ENCODE measurements at places on chromosomes 5 and 9.

- DNase-seq = peak; percentile 61
These were observed 96.7 kb downstream of the MVB12B start for GRCh38 chr9:126423142-126423915.

- no peak for DNase-seq
These were observed 90.9 kb downstream of the THBS4 start for GRCh38 chr5:80125962-80126480.

DNA sequence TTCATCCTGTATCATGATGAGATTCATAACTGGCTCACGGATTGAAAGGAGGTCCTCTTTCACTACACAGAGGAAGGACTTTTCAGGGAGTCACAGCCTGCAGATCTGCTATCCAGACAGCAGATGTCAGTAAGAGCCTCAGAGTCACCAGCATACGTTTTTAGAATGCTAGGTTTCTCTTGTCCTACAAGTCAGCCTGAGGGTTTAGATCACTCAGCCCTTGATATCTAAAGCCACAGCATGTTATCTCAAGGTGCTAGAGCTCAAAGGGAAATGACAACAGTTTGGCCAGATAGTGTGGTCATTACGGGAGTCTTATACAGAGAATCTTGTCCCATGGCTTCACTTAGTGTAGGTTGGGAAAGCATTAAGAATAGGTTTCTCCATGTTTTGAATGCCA is 30.9 kb upstream of the SLC46A2 start:
- no peak for DNase-seq

DNA sequence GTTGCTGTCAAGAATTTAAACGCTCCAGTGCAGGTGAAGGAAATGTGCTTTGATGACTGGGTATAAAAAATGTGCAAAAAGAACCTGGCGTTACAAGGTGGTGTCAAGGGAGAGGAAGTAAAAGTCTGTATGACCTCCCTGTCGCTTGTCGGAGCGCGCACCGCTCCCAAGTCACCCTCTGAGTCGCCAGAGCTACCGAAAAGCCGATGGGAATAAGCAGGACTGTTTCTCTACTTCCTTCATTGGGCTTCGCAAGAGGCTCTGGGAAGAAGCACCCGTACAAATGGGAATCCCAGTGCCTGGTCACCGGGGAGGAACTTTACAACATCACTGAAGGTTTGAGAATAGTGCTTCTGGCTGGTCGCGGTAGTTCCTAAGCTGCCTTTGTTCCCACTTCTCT is 1.3 kb upstream of the DMRT2 start:
- DNase-seq = no peak

DNA sequence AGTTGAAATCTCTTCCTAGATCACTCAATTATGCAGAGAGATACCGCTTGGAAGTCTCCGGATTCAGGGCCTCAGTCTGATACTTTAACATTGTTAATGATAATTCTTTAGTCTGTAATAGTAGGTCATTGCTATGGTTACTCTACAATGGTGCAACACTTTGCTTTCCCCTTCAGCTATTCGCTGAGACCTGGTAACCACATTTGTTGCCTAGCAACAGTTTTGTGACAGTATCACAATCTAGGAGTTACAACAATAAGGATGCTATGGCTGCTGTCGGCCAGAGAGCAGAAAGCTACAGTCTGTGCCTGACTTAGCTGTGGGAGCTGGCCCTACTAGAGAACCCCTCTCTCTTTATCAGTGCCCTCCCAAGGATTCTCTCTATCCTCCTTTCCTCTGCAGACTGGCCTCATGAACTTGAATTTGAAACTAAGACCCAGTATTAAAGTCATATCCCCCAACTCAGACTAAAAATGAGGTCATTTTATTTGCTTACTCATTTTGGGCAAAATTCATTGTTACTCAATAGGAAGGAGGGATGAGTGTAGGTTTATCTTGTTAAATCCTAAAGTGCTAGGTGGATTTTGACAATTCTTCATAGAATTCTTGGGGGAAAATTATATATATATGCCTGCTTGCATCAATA is 39.3 kb downstream of the NR2F1 start:
- DNase-seq = peak; percentile 45

GRCh38 chr9:135229701-135230385 is 142.4 kb downstream of the OLFM1 start:
- no peak for DNase-seq

GRCh38 chr5:141668601-141669265 is 13.3 kb downstream of the ARAP3 start:
- no peak for DNase-seq

DNA sequence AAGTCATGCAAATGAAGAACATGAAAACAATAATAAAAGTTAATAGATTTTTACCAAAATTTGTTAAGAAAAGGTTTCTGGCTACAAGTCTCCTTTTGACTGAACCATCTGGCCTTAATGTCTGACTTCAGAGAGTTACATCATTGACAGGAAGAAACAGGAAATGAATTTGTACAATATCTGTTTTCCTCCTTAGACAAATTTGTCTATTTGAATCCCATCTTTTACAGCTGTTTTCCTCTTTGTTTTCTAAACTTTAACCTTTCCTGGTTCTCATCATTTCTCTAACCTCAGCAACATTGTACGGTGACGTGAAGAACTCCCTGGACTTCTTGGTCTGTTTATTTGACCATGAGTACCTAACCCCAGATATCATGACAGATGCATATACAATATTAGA is 567.5 kb upstream of the RIOK2 start:
- DNase-seq = no peak

DNA sequence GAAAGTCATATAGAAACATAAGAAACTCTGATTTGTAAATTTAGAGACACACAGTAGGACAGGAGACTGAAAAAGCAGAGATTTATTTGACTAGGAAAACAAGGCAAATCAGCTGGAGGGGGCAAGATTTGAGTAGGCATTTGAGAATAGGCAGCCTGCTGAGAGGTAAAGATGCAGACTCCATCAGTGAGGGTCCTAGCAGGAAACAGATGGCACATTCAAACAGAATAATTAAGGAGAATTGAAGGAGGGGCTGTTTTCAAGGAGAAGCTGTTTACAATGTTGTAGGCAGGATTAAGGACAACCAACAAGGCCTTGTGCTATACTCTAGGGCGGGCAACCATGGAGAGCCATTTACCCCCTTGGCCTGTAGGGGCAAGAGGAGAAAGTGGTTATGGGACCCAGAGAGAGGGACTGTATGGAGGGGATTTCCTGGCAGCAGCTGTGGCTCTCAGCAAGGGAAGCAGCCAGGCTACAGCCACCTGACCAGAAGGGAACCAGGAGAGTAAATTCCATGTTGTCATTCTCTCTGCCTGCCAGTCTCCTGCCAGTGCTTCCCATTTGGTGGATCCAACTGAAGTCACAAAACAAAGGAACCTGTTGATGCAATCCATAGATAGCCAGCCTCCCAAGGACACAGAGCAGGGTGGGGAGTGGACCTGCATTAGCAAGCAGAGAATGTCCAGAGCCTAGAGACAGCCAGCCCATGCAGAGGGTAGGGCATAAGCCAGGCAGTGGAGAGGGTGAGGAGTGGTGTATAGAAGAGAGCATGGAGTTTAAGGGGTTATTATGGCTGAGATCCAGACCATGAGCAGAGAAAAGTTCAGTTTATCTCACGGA is 38.2 kb downstream of the PAPPA start:
- no peak for DNase-seq

- DNase-seq = no peak
These were observed 72.0 kb downstream of the NUP214 start for GRCh38 chr9:131197160-131197911.

GRCh38 chr5:58149345-58149744 is 310.5 kb downstream of the PLK2 start:
- DNase-seq = no peak

- no peak for DNase-seq
These were observed 97.6 kb upstream of the CTSL start for GRCh38 chr9:87628346-87628745.

GRCh38 chr9:20914556-20914955 is 116.9 kb downstream of the HACD4 start:
- no peak for DNase-seq

GRCh38 chr9:32092031-32092430 is 292.4 kb upstream of the ACO1 start:
- no peak for DNase-seq

DNA sequence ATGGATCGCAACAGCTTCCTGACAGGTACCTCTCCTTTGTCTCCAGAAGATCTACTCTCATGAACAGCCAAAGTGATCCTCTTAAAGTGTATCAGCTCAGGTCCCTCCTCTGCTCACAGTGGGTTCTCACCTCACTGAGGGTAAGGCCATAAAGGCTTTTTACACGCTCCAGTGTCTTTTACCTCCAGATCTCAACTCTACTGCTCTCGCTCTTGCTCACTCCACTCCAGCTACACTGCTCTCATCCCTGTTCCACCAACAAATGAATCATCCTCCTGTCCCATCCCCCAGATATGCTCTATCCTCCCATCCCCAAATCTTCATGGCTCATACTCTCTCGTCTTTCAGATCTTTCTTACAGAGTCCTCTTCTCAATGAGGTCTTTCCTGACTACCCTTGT is 248.6 kb upstream of the EFNA5 start:
- no peak for DNase-seq

DNA sequence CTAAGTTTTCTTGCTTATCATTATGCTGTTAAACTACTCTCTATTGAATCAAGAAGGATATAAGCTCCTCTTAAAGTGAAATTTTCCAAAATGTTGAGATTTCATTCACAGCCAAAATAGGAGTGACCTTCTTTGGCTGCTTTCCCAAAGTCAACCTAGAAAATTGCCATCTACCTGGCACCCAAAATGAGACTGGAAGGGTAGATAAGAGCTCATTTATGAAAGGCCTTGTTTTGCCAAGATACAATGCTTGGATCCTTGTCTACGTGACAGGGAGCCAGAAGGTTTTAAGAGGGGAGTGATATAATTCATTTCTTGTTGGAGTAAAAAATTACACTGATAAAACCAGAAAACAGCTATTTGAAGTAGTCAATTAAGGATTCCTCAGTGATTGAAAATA is 287.1 kb downstream of the IZUMO3 start:
- no peak for DNase-seq

- DNase-seq = no peak
These were observed 97.4 kb upstream of the TRIM32 start for GRCh38 chr9:116589392-116590354.

GRCh38 chr5:81533629-81534405 is 139.9 kb upstream of the ACOT12 start:
- no peak for DNase-seq

- no peak for DNase-seq
These were observed 9.6 kb downstream of the TMOD1 start for GRCh38 chr9:97510797-97511654.

DNA sequence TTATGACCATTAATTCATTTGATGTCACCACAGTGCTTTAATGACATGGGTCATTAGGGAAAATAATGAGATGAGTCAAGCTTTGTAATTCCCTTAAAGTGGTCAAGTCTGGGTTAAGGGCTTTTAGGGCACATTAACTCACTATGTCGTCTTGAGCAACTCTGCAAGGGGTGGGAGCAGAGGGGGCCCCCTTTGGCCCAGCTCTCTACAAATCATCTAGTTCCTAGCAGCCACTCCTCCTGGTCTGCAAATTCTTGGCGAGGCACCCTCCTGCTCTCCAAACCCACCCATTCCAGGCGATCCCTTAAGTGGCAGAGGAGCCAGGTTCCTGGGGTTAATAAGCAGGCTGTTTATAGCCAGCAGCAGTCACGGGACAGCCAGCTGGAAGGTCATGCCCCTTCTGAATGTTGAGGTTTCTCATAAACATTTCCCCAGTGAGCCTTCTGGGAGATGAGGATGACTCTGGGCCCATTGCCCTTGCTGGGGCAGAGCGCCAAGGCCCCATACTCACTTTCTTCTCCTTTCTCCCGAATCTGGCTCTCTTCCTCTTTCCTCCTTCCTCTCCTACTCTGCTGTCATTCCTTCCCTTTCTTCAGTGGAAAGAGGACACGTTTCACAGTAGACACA is 14.3 kb upstream of the GPX3 start:
- DNase-seq = no peak

DNA sequence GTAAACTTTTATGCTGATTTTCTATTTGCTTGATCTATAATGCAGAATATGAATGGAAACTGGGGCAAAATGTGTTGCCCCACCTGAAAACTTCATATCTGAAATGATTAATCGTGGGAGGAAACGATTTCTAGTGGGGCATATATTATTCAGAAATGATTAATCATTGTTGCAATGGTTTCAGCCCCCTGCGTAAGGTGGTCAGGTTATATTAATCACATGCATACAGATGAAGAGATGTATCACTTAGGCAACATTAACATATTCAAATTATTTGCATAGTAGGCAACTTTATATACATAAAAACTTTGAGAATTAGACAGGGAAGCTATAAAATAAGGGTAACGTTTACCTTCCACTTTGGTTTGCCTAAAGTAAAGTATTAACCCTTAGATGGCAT is 49.8 kb downstream of the LSM11 start:
- DNase-seq = no peak

DNA sequence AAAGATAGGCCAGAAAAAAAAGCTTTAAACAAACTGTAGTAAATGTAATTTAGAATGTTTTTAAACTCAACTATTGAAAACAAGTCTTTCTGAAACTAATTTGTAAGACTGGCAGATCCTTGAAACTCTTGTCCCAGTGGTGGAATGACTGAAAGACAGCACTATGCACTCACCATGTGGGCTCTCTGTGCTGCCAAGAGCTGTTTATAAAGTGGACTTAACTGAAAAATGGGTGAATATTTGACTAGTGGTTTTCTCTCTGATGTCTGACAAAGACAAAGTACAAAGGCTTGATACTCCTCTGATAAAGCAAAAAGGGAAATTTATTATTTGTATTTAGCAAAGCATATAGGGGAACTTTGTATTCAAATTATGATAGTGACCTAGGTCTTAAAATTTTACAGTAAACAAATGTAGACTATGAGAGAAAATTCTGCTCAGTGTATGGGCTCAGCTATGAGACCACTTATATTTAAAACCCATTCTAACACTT is 635.4 kb downstream of the NR2F1-AS1 start:
- DNase-seq = no peak

DNA sequence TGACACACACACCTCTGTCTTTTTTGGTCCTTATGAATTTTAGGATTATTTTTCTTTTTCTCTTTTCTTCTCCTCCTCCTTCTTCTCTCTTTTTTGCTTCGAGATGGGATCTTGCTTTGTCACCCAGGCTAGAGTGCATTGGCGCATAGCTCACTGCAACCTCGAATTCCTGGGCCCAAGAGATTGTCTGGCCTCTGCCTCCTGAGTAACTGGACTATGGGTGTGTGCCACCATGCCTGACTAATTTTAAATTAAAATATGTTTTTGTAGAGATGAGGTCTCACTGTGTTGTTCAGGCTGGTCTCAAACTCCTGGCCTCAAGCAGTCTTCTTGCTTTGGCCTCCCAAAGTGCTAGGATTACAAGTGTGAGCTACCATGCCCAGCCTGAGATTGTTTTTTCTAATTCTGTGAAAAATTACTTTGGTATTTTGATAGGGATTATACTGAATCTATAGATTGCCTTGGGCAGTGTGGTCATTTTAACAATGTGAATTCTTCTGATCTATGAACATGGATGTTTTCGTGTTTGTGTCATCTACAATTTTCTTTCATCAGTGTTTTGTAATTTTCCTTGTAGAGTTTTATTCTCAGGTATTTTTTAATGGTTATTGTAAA is 7.7 kb downstream of the AHRR start:
- no peak for DNase-seq

- no peak for DNase-seq
These were observed 2400.9 kb upstream of the C9orf72 start for GRCh38 chr9:29974197-29974596.

GRCh38 chr9:134568811-134569210 is 72.8 kb upstream of the COL5A1 start:
- no peak for DNase-seq
